ENCODE measurements at places on chromosomes 5 and 9.

DNA sequence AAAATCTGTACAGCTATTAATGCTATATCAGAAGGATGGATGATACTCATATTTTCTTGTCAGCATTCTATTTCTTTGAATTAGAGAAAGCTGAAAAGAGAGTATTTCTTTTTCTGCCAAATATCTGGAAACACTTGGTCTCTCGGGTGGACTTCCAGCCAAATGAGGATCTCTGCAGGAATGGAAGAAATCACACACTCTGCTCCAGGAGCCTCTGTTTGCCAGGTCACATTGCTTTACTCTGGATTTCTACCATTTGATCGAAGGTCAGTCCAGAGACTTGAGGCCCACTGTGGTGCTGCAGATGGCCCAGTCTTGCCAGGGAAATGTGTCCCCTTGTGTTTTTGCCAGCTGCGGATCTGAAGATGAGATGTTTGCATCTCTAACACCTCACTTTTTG lies 154.1 kb downstream of the PCSK1 start:
- DNase-seq, result no peak

DNA sequence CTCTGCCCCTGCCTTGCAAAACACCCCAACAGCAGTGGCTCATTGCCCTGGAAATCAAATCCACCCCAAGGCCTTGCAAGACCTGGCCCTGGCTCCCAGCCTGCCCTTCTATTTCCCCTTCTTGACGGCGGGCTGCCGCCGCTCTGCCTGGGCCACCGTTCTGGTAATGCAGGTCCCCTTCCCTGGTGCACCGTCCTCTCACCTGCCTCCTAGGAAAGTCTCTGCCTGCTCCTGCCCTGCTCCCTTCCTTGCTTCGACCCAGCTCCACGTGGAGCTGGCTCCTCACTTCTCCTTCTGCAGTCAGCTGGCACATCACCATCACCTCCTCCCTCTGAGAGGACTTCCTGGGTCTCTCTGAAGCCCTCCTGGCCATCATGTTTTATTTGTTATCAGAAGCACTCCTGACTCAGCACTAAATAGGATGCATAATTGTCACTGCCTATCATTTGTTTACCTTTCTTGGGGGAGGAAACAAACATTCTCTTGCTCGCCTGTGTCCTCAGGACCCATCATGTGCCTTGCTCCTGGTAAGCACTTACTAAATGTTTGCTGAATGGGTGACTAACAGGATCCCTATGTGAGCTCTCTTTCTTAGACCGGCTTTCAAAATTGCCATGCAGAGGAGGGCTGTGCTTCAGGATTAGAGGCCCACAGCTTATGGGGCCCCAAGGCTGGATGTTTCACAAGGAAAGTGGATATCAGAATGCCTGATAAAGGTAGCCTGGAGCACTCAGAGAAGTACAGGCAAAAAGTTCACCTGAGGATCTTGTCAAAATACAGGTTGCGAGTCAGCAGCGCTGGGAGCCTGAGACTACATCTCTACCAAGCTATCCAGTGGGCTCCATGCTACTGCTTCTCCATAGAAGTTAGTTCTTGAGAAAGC lies 19.6 kb upstream of the C5orf47 start:
- peak; percentile 3 for DNase-seq

- no peak for DNase-seq
Observed at GRCh38 chr5:173035904-173036707, 20.0 kb upstream of the CREBRF start.

GRCh38 chr9:95870906-95871305 lies 4.6 kb upstream of the ERCC6L2 start:
- no peak for DNase-seq

GRCh38 chr9:98701576-98701975 lies 7.2 kb downstream of the GABBR2 start:
- DNase-seq, result no peak

DNA sequence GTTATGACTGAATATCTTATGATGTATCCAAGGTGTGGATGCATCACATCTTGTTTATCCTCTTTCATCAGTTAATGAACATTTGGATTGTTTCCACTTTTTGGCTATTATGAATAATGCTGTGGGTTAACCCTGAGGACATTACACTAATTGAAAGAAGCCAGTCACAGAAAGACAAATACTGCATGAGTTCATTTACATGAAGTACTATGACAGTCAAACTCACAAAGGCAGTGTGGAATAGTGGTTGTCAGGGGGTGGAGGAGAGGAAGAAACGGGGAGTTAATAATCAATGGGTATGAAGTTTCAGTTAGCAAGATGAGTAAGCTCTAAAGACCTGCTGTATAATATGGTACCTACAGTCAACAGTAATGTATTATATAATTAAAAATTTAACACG lies 409.4 kb upstream of the CTNND2 start:
- DNase-seq, result no peak

DNA sequence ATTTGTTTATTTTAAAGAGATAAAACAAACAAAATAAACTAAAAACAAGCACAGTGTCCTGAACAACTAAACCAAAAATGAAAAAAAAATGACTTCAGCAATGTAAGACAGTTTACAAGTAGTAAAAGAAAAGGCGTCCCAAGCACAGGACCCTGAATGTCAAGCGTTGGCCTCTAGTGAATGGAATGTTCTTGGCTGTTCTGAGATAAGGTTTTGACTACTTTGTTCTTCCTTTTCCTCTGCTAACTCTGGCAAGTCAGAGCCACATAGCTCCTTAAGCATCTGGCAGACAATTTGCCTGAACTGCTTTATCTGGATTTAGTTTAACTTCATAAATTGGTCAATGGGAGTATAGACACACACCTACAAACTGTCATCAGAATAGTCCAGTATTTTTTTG lies 655.2 kb downstream of the ANXA1 start:
- DNase-seq, result no peak

- no peak for DNase-seq
Observed at GRCh38 chr9:120925535-120926396, 830 bp downstream of the TRAF1 start.
